Left kidney (tissue), 8 donors: ENCODE measurements at places on chromosomes 6 and 20. TPM values are rescaled to one million over a fixed set of nuclear protein-coding genes. Genes with fewer than 3 reads are reported as not detected.
A peak's percentile ranks its signal among the peaks of the same experiment; 100 is the strongest.

The TFAP2D gene
- polyA plus RNA-seq = not detected

The SCRT2 gene
- polyA plus RNA-seq = not detected

The POU5F1 gene
- 6.5 TPM for polyA plus RNA-seq

The SPATA25 gene
- polyA plus RNA-seq = 6.0 TPM

The KCNB1 gene
- polyA plus RNA-seq = 0.85 TPM

The RIMS1 gene
- 2.8 TPM for polyA plus RNA-seq

The CLVS2 gene
- 0.33 TPM for polyA plus RNA-seq

The CGA gene
- 0.38 TPM for polyA plus RNA-seq

The ENPP5 gene
- polyA plus RNA-seq = 20.1 TPM

The DNPH1 gene
- polyA plus RNA-seq = 44.3 TPM

The SLC17A1 gene
- 33.9 TPM for polyA plus RNA-seq

The SLC35F1 gene
- polyA plus RNA-seq = 3.9 TPM

The RBM39 gene
- 745 TPM for polyA plus RNA-seq

The CUTA gene
- 211 TPM for polyA plus RNA-seq

The YWHAB gene
- 236 TPM for polyA plus RNA-seq

The BMP6 gene
- 6.8 TPM for polyA plus RNA-seq

The TTK gene
- polyA plus RNA-seq = 33.2 TPM

The CSE1L gene
- polyA plus RNA-seq = 130 TPM

The CST5 gene
- polyA plus RNA-seq = 0.18 TPM

GRCh38 chr20:10255846-10256245 lies 37.2 kb downstream of the SNAP25 start:
- no peak for DNase-seq

DNA sequence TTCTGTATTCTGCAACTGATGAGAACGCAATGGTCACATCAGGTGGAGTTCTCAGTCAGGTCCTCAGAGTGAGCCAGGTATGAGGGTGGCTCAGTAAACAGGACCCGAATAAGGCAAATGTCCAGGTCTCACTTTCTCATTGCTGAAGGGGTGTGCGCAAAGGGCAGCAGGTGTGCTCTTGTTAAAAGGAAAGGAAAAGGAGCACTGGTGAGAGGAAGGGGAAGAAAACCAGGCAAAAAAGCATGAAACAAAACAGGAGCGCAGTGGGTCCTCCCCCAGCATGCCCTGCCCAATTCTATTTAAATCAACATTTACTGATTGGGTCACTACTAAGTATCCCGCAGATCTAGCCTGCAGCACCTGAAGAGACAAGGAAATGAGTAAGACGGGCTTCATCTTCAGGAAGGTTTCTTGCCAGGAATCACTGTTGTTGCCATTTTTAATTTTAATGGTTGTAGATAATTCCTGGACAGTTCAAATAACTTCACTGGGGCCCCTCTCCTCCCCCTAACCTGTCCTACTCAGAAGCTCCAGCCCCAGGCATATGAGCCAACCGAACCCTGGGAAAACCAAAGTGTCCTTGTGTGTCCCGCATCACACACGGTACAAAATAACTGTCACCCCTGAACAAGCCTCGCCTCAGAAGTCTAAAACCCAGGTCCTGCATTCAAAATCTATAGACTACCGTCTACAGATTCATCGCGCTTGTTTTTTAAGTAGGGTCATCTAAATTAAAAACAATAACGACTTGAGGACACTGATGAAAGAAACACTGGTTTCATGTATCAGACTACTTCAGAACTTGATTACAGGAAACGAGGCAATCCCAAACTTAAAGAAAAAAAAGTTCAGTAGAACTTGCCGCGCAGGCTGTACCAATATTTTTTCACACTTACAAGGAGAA lies 980 bp downstream of the MBOAT1 start:
- DNase-seq = peak; percentile 46

- DNase-seq = no peak
These were observed 47.0 kb downstream of the MYH7B start for GRCh38 chr20:35002426-35003210.

- no peak for DNase-seq
These were observed 100.9 kb upstream of the SIM1 start for GRCh38 chr6:100565439-100566104.

DNA sequence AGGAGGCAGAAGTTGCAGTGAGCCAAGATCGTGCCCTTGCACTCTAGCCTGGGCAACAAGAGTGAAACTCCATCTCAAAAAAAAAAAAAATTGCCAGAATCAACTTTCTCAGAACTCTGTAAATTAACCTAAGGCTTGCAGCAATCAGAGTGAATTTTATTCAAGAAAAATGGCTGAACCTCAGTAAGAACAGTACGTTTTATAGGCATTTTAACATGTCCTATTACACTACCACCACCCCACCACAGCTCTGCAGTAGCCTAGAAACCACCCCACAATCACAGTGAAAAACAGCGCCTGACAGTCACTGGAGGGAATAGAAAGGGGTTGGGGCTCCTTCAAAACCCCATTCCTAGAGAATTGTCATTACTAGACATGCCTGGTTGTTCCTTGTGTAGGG lies 16.4 kb upstream of the BTN1A1 start:
- no peak for DNase-seq

DNA sequence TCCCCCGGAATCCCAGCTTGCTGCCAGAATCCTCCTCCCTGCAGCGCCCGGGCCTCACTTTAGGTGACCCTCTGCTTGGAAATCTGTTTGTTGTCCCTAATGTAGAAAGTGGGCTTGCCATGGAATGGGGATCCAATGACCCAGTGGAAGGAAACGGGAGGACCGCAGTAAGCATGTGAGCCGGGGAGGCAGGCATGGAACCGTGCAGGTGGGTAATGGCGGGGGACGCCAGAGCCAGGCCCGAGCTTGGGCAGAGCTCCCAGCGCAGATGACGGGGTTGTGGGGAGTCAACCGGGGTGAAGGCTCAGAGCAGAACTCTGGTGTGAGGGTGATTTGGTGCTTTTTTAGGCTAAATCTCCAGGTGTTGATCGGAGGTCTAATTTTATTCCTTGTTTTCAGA lies 188.3 kb downstream of the QKI start:
- no peak for DNase-seq

GRCh38 chr6:74979065-74979766 lies 226.6 kb downstream of the COL12A1 start:
- DNase-seq = no peak

- DNase-seq = no peak
These were observed 33.3 kb downstream of the SUN5 start for GRCh38 chr20:32970973-32971300.

- no peak for DNase-seq
These were observed 251.6 kb downstream of the HACE1 start for GRCh38 chr6:104608101-104608500.

- no peak for DNase-seq
These were observed 48.2 kb downstream of the SIRPA start for GRCh38 chr20:1943275-1944002.

- no peak for DNase-seq
These were observed 41.5 kb downstream of the CDC40 start for GRCh38 chr6:110221738-110222137.

DNA sequence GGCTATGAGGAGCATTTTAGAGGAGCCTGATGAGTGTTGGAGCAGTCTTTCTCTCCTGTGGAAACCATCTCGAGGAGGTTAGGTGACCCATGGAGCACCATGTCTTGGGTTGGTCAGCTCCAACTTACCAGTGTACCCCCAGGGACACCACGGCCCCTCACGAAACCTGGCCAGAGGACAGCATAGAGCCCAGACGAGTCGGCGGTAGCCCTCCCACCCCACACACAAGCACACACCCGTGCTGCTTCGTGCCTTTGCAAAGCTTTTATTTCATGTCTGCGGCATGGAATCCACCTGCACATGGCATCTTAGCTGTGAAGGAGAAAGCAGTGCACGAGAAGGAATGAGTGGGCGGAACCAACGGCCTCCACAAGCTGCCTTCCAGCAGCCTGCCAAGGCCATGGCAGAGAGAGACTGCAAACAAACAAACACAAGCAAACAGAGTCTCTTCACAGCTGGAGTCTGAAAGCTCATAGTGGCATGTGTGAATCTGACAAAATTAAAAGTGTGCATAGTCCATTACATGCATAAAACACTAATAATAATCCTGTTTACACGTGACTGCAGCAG lies 53.6 kb downstream of the EZR start:
- no peak for DNase-seq

GRCh38 chr6:29663300-29664042 lies 6.6 kb downstream of the MOG start:
- no peak for DNase-seq

GRCh38 chr6:75183099-75183541 lies 22.7 kb downstream of the COL12A1 start:
- DNase-seq = no peak

GRCh38 chr6:112800439-112800838 lies 453.3 kb downstream of the RFPL4B start:
- no peak for DNase-seq

DNA sequence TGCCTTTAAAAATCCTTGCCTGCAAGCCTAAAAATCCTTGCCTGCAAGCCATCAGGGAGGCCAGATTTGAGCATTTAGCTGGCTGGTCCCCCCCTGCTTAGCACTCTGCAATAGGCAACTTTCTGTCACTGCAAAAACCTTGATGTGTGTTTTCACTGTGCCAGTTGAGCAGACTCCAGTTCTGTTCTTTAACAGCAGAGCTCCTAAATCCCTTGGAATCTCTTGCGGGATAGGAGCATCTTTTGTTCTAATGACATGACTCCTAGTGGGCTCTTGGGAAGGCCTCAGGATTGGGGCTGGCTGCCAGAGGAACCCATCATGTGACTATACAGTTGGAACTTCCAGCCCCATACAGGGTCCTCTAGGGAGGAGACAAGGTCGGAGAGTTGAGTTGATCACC lies 50.4 kb downstream of the FAM184A start:
- no peak for DNase-seq

- DNase-seq = peak; percentile 71
These were observed 271.4 kb downstream of the ALDH8A1 start for GRCh38 chr6:134678436-134678889.

- DNase-seq = no peak
These were observed 1082.4 kb upstream of the MAP3K7 start for GRCh38 chr6:91669154-91669870.

- no peak for DNase-seq
These were observed 586 bp upstream of the LST1 start for GRCh38 chr6:31585491-31585890.

DNA sequence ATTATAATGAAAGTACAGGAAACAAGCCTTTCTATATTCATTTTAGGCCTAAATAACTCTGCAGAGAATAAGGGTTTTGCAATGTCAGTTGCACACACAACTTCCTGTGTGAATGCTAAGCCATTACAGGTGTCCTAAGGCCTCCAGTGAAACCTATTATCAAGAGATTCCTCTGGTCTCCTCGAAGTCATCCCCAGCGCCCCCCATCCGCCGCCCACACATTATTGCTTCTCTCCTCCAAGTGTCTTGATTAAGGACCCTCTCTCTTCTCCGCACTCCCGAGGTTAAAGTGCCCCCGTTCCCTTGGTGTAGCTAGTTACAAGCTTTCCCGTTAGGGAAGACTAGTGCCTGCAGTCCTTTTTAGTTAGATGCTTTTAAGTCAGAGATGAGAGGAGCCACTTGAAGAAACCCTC lies 1.3 kb downstream of the HIVEP2 start:
- DNase-seq = no peak

DNA sequence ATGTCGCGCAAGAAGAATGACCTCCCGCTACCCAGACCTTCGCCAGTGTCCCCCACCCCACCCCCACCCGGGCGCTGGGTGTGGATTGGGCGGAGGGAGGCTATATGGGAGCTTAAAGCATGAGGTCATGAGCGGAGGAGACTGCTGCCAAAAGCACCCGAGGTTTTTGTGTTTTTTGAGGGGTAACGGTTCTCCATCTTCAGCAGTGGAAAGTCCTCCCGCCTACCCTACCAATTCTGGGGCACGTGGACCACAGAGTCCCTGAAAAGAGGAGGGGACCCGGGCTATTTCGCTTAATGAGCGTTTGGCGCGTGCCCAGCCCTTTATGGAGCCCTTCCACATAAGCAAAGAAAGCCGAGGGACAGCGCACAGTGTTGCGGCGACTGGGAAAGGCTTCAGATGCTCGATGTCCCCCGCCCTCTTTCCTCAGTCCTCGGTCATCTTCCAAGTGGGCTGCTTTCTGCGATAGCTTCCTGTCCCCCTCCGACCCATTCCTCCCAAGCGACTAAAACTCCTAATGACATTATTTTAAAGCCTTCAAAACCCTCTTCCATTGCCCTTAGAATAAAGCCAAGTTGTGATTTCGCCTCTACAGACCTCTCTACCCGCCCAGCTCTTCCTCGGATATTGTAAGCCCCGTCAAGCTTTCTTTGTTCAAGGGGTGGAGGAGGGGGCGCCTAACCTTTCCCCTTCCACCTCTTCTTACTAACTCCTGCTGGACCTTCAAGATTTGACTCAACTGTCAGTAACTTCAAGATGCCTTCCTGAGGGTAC lies 2.1 kb upstream of the TRERF1 start:
- DNase-seq = peak; percentile 72

DNA sequence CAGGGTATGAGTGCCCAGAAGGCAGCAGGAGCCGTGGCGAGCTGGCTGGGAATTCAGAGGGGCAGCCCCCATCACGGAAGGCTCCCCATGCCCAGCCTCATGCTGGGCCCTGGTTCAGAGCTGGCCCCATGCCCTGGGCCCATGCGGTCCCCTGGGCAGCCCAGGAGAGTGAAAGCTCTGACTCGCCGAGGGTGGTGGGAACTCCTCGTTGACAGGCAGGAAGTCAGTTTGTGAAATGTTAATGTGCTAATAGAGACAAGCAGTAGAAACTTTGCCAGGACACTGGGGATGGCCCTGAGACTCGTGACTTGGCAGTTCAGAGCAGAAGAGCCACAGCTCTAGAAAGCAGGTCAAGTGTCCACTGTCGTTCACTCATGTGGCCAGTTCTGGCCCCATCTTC lies 353.0 kb downstream of the TAF4 start:
- no peak for DNase-seq

GRCh38 chr6:170424604-170425126 lies 118.1 kb downstream of the FAM120B start:
- no peak for DNase-seq

DNA sequence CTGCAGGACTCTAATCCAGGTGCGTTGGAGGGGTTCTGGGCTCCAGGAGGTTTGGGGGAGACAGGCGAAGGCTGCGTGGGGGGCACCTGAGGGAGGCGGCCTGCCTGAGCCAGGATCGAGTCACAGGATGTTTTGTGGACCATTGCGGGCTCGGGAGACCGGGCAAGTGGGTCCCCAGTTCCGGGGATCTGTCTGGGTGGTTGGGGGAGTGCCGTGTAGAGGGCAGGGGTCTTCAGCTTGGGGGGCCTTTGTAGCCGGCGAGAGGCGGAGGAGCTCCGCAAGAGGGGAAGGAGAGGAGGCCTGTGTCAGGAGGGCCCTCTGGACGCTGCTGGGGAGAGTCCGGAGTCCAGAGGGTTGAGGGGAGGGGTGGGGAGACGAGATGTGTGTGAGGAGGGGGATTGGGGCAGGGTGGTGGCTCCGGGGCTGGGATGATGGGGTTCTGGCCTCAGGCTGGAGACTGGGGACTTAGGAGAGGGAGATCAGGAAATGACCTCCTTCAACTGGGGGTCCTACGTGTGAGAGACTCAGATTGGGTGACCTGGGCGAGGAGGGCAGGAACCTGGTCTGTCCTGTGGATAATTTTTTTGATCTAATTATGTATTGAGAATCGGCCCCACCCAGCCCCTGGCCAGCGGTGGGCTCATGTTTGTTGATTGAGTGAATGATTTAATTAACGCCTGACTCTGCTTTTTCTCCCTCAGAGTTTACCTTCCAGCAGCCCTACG lies 505 bp downstream of the SNAI1 start:
- no peak for DNase-seq

- no peak for DNase-seq
These were observed 190.8 kb downstream of the DLL1 start for GRCh38 chr6:170100046-170100445.

- no peak for DNase-seq
These were observed 8.0 kb upstream of the NKX2-2 start for GRCh38 chr20:21521596-21522480.
